Stimulated activated CD8-positive, alpha-beta memory T cell treated with anti-CD3 and anti-CD28 coated beads, Interleukin-2, amount 100 ng/mL, for 1 hour (primary cell): ENCODE measurements at places on chromosomes 4 and X.
A peak's percentile ranks its signal among the peaks of the same experiment; 100 is the strongest.

- DNase-seq, result no peak
Measured at GRCh38 chrX:18702362-18703195, 4.9 kb upstream of the PPEF1 start.

DNA sequence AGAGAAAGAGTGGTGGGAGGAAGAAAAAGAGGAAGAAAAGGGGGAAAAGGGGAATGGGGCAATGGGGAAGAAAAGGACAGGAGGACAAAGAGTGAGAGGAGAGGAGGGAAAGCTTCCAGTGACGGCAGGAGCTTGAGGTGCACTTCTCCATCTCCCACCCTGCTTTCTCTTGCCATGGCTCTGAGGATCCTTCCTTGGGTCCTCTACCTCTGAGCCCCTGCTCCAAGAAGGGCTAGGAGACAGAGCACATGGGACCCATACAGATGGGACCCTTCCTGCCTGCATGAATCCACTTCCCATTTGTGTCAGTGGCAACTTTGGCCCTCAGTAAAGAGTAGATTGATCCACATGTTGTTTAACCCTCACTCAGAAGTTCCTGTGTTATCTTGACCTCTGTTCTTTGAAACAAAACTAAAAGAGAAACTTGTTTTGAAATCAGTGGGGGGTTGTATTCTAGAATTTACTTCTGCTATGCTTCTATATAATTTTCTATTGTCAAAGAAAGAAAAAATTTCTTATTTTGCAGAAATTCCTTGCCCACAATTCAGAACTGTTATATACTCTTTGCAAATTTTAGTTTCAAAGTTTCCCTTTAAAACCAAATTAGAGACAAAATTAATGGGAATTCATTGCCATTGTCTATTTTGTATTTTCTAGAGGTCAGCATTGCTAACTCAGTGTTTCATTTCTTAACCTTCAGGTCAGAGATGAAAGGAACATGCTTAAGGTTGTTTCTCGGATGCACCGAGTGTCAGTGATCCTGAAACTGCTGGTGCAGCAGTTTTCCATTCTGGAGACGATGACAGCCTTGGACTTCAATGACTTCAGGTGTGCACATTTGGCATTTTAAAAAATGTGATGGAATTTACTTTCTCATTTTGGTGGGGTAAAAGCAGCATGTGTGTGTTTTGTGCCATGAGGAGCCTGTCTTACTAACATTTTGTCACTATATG lies 5.0 kb downstream of the TDO2 start:
- DNase-seq, result no peak

DNA sequence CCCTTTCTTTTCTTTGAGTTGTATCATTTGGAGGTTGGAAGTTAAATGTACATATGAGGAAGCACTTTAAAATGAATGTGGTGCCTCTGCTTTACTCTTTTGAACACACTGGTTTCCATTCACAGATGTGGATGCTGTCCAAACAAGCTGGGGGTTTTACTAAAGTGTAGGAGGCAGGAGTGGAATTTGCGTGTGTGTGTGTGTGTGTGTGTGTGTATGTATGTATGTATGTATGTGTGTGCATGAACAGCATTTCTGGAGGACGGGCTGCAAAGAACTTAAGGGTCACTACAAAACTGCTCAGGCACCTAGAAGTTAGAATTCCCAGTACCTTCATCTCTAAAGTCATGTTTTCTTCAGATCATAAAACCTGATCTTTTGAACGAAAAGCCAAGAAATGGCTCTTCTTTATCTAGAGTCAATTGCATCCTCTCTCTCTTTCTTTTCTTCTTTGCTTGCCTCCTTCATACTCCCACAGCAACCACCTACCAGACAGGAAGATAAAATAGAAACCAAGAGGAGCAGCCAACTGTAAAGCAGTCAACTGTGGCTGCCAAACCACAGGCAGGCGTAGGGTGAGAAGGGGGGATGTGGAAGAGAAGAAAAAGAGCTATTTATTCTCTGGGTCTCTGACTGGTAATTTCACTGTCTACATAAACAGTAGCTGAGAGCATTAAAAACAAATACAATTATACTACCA lies 177.0 kb upstream of the RASGEF1B start:
- DNase-seq, result peak; percentile 14

DNA sequence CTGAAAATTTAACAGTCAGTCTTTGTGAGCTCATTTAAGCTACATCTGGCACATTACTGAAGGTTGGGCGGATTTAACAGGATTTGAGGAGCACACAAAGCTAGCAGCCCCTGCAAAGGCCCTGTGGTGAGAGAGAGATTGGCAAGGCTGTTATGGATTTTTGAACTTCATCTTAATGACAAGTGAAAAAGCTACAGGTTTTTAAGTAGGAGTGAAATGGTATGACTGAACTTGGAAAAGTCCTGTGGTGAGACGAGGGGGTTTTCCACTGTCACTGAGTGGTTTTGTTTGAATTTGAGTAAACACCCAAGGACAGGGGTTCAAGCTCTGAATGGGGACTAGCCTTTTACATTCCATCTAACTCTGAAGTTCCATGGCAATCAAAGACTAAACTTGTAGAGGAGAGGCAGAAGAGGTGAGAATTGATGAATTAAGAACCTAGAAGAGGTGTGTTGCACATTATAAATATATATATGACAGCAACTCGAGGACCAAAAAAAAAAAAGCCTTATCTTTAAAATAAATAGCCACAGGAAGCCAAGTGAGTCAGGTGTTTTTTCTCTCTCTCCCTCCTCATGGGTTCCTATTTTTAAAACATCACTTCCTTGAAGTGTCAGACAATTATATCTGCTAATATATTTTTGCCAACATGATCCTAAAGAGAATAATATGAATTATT lies 47.8 kb upstream of the CLNK start:
- no peak for DNase-seq

GRCh38 chr4:53194727-53195126 lies 171.1 kb downstream of the SCFD2 start:
- no peak for DNase-seq

DNA sequence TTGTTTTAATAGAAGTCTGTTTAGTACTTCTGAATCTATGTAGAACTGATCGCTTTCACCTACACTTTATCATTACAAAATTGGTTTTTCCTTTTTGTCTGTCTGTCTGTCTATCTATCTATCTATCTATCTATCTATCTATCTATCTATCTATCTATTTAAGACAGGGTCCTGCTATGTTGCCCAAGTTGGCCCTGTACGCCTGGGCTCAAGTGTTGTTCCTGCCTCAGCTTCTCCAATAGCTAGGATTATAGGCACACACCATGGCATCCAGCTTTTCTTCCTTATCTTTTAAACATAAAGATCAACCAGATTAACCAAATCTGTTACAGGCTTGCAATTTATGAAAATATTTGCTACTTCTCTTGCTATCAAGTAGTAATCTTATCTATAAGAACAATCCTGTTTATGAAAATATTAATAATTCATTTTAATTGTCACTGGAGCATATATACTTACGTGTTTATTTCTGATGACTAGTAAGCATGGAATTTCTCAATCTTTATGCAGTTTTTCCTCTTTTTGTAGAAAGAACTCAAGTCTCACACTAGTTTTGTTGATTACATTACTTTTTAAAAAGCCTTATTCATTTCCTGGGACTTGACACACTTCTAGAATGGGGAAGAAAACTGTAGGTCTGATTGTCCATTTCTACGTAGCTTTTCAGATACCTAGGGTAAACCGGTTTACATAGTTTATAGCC lies 24.5 kb downstream of the KIAA0232 start:
- no peak for DNase-seq
